ENCODE measurements at places on chromosomes 16 and 17.

GRCh38 chr16:57084257-57084770 lies 8.1 kb upstream of the CPNE2 start:
- DNase-seq = peak; percentile 91

DNA sequence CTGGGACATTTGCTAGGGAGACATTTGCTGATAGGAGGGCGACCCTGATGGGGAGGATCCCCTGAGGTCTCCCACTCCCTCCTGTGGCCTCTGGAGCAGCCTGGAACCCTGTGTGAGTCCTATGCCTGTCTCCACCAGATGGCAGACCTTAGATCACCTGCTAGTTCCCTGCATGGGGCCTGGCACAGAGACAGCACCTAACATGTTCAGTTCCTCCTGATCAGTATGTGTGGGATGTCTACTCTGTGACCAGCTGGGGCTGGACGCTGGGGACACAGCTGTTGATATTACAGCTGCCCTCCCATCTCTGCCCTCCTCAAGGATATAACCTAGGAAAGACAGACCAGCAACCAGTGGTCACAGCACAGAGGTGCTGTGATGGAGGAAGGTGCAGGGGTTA lies 1.1 kb upstream of the ADCY7 start:
- peak; percentile 55 for DNase-seq

- peak; percentile 36 for DNase-seq
These were observed 110.4 kb upstream of the HAS3 start for GRCh38 chr16:68995011-68995504.

GRCh38 chr16:30728899-30729672 lies 19.1 kb upstream of the PHKG2 start:
- DNase-seq = peak; percentile 76

DNA sequence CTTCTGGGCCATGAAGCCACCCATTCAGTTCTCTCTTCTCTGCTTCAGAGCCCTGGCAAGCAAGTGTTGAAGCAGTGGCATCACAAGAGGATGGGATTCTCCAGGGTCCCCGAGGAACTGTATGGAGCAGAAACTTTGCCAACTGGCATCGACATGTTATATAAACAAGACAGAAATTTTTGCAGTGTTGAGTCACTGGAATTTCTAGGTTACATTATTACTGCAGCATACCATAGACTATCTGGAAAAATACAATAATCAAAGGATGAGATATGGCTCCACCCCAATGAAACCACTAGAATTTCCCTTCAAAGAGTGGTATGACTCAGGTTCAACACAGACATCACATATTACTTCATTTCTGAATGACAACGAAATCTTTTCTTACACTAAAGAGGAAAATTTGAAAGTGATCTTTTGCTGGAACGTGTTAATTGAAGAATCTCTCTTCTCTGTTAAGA lies 343.0 kb upstream of the DYNLRB2 start:
- DNase-seq = no peak

- no peak for DNase-seq
These were observed 4.8 kb upstream of the CCL3 start for GRCh38 chr17:36094746-36095145.
